Activated gamma-delta T cell treated with anti-CD3 and anti-CD28 coated beads, Interleukin-2, amount 50 U/mL, for 16 hours (primary cell): ENCODE measurements at places on chromosomes 3 and 15.

- DNase-seq = no peak
Observed at GRCh38 chr15:95715906-95716656, 614.4 kb upstream of the NR2F2 start.

- DNase-seq = no peak
Observed at GRCh38 chr3:195041871-195042742, 228.9 kb downstream of the XXYLT1 start.

DNA sequence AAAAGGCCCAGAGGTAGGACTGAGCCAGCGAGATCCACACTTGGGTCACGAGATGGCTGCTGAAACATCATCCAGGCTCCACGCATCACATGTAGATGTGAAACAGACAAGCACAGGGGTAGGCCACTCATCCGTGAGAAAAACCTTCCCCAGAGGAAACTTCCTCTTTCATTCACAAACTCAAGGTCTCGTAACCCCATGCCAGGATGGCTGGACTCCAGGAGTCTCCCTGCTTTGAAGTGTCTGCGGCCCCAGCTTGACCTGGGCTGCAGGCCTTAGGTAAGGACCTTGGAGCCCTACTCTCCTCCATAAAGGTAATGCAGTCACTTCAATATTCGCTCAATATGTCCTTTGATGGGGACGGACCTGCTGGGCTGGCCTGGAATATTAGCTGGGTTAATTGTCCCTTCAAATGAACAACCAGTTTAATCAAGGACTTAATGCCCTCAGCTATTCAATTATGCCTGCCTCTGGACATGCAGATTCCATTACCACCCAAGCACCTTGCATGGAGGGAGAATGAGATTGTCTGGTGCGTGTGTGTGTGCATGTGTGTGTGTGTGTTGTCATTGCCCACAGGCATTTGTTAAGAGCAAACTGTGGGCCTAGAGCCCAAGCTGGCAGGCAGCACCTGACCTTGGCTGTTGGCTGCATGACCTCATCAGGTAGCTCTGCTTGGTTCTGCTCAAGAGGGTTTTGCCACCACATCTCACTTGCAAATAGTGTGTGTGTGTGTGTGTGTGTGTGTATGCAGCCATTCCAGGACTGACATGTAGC lies 186.9 kb upstream of the TLE3 start:
- no peak for DNase-seq

- no peak for DNase-seq
Observed at GRCh38 chr3:178496911-178497310, 39.3 kb upstream of the KCNMB2 start.

GRCh38 chr15:91956026-91956723 lies 102.7 kb downstream of the SLCO3A1 start:
- DNase-seq = no peak

GRCh38 chr15:78155355-78155939 lies 6.3 kb downstream of the IDH3A start:
- no peak for DNase-seq

DNA sequence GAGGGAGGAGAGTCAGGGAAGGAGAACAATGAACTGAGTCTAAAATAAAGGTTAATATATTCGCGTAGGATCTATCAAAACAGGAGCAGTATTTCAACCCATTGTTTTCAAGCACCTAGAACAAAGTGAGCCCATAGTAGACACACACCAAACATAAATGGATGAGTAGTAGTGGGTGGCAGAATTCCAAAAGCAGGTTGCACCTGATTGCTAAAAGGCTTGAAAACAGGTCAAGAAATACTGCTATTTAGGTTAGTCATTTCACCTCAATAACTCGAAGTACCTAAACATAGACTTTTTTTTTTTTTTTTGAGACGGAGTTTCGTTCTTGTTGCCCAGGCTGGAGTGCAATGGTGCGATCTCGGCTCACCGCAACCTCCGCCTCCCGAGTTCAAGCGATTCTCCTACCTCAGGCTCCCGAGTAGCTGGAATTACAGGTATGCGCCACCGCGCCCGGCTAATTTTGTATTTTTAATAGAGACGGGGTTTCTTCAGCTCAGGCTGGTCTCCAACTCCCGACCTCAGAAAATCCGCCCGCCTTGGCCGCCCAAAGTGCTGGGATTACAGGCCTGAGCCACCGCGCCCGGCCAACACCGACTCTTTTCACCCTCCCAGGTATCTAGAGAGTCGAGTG lies 855 bp upstream of the ABHD5 start:
- no peak for DNase-seq

GRCh38 chr3:19457449-19457848 lies 309.1 kb downstream of the KCNH8 start:
- no peak for DNase-seq

DNA sequence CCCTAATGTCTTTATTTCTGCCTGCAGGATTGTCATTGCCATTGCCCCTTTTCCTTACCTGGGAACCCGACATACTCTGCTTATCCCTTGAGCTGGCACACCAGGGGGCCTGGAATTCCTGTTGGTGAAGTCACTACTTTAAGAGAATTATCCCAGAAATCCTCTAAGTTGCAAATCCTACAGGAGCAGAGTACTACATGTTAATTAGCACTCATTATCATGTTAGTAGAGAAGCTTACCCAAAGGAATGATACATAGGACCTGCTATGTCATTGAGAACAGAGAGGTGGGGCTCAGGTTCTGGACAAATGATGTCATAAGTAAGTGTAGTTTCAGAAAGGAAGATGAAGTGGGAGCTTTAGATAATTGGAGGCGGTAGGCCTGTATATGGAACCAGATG lies 27.4 kb downstream of the SCG5 start:
- no peak for DNase-seq

- DNase-seq = no peak
Observed at GRCh38 chr3:87082796-87083440, 92.0 kb upstream of the VGLL3 start.

- DNase-seq = no peak
Observed at GRCh38 chr3:194960446-194961032, 274.9 kb downstream of the FAM43A start.

- DNase-seq = no peak
Observed at GRCh38 chr3:65144791-65145351, 457.1 kb upstream of the ADAMTS9 start.

DNA sequence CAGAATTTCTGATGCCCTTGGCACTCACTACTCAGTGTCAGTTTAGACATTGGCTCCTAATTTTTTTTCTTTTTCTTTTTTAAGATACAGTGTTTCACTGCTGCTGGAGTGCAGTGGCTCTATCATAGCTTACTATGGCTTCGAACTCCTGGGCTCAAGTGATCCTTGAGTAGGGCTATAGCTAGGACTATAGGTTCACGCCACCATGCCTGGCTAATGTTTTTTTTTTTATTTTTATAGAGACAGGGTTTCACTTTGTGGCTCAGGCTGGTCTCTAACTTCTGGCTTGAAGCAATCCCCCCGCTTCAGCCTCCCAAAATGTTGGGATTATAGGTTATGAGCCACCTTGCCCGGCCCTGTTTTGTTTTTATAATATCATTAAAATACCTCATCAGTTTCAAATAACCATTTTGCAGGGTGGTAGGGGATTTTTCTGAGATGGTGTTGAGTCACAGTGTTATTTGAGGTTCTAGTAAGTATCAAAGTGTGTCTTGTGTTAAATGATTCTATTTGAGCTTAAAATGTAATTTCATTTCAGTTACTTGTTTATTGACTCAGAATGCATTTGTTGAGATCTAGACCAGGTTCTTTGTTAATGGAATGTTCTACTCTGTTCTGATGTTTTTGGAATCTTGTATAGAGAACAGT lies 7.0 kb downstream of the FNDC3B start:
- no peak for DNase-seq
